Amniotic stem cell (primary cell): ENCODE measurements at places on chromosomes 12 and 14.

GRCh38 chr14:60721326-60722106 lies 2.6 kb downstream of the SIX4 start:
- DNase-seq, result peak; percentile 36

DNA sequence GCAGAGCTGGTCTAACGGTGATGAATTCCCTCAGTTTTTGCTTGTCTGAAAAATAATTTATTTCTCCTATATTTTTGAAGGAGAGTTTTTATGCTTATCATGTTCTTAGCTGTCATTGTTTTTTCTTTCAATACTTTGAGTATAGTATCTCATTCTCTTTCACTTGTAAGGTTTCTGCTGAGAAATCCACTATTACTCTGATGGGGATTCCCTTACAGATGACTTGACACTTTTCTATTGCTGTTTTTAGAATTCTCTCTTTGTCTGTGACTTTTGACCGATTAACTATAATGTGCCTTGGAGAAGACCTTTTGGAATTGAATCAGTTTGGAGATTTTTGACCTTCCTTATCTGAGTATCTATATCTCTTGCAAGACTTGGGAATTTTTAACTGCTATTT lies 139.6 kb downstream of the PRKD1 start:
- no peak for DNase-seq

DNA sequence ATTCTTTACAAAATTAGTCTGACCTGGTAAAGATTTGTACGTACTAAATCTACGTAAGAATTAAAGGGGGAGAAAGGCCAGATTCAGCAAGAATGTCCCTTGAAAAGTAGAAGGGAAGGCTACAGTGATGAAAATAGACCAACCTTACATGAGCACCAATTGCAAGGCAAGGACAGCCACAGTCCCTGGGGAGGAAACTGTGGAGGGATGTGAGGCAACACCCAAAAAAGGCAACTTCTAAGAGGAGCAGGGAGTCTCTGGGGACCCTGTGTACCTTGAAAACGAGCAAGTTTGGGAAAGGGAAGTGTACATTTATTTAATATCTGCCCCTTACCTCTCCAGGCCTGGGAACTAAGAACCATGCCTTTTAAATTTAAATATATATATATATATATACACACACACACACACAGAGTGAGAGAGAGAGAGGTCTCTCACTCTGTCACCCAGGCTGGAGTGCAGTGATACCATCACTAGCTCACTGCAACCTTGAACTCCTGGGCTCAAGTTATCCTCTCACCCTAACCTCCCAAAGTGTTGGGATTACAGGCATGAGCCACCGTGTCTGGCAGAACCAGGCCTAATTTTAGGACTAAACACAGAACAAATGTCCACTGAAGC lies 56.4 kb downstream of the TMCC3 start:
- DNase-seq, result no peak

DNA sequence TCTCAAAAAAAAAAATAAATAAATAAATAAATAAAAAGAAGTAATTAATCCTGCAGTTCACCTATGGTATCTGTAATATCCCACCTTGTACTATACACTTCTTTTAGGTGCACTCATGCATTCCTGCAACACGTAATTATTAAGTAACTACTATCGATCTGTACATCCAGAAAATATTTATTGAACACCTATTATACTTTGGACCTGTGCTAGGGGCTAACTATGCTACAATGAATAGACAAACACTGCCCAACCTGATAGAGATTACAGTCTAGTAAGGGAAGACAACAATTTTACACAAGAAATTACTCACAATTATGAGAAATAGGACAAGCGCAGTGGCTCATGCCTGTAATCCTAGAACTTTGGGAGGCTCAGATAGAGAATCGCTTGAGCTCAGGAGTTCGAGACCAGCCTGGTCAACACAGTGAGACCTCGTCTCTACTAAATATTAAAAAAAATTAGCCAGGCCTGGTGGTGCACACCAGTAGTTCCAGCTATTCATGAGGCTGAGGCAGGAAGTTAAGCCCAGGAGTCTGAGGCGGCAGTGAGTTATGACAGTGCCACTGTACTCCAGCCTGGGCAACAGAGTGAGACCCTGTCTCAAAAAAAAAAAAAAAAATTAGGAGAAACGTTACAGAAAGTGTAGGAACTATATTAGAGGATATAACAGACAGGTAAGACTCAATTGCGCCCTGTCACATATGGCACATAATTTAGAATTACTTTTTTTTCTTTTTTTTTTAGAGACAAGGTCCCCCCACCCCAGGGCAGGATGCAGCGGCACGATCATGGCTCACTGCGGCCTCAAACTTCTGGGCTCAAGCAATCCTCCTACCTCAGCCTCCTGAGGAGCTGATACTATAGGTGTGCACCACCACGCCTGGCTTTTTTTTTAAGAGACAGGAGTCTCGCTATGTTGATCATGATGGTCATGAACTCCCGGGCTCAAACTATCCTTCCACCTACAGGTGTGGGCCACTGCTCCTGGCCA lies 1.2 kb downstream of the NRDE2 start:
- DNase-seq, result no peak

DNA sequence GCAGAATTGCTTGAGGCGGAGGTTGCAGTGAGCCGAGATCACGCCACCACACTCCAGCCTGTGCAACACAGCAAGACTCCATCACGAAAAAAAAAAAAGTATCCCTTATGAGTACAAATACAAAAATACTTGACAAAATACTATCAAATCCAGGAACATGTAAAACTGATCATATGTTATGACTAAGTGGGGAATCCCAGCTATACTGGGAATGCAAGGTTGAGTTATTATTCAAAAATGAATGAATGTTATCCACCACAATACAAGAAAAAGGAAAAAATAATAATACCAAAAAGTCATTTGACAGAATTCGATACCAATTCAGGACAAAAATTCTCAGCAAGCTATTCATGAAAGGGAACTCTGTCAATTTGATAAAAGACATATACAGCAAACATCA lies 32.6 kb downstream of the MOK start:
- no peak for DNase-seq

- DNase-seq, result no peak
These were observed 212.5 kb downstream of the CRADD start for GRCh38 chr12:93889516-93890212.

GRCh38 chr12:88638388-88638787 lies 58.1 kb upstream of the KITLG start:
- DNase-seq, result no peak

DNA sequence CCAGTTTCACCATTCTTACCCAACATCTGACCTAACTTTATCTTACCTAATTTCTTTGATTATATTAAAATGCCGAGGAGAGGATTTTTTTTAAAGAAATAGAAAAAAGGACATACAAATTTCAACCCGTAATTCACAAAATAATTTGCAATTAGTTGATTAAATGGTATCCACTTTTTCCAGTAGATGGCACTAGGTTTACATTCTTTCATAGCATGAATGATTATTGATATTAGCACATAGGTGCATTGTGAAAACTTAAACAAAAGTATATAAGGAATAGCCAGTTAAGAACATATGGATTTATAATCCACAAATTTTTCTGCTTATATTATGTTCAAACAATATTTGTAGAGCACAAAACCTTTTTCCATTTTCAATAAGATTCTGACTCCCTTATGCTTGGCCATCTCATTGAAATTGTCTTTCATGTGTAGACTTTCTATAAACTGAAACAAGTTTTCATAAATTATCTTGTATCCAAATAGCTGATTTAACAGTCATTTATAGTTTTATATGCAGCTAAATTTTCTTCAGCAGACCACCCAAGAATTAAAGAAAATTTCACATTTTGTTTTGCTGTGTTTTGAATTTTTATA lies 35.3 kb downstream of the MSRB3 start:
- DNase-seq, result no peak

GRCh38 chr14:61536661-61537562 lies 158.4 kb upstream of the HIF1A start:
- DNase-seq, result no peak

DNA sequence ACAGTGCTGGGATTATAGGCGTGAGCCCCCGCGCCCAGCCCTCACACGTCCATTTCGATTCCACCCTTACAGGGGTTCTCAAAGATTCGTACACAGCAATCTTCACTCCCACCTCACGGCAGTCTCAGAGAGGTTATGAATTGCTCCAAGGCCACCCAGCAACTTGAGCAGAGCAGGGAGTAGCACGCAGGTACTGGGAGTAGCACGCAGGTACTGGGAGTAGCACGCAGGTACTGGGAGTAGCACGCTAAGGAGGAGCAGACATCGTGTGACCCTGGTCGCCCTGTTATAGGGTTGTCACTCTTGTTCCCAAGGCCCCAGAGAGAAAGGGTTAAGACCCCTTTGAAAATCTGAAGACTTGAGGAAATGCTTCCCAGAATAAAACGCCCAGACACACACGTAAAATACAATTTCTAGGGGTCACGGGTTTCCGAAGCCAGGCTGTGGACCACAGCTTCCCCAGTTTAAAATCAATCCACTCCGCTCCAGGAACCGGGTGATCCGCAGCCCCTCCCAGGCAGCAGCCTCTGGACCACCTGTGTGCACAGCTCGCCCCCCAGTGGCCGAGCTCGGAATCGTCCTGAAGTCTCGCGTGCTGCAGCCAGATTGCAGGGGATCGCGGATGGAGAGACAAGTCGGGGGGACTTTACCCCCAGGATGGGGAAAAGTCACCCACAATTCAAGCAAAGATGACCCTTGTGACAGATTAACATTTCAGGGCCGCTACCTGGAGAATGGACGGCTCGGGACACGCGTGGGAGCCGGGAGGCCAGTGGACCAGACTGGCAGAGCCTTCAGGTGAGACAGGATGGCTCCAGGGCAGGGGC lies 92.0 kb downstream of the SCARB1 start:
- no peak for DNase-seq

DNA sequence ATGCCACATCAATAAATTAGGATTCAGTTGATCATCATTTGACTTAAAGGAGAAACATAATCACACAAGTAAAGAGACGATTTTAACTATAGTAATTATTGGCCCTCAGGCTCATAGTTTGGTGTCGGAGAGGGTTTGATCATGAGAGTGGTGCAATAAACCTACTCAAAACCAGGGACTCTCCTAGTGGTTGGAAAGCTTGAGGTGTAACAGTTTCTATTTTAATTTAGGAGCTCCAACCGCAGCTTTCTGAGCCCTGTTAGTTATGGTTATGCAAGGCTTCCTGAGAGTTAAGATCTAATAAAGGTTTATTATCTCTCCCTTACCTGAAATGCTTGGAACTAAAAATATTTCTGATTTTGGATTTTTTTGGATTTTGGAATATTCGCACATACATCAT lies 36.4 kb downstream of the TMTC2 start:
- DNase-seq, result no peak

DNA sequence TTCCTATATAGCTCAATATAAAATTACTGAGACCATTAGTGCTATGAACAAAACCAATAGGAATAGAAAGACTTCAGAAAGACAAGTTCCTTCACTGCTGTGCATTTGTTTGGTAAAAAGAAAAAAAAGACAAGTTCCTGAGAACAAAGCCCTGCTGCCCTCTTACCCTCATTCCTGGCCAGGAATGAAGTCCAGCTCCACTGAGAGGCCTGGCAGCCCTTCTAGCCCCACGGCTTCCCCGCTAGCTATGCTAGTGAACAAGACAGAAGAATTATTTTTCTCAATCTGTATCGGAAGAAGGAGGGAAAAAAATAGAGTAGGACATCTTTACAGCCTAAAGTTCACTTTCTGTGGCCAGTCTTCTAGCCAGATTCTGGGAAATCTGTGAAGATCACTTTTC lies 1.6 kb downstream of the MFAP5 start:
- no peak for DNase-seq

DNA sequence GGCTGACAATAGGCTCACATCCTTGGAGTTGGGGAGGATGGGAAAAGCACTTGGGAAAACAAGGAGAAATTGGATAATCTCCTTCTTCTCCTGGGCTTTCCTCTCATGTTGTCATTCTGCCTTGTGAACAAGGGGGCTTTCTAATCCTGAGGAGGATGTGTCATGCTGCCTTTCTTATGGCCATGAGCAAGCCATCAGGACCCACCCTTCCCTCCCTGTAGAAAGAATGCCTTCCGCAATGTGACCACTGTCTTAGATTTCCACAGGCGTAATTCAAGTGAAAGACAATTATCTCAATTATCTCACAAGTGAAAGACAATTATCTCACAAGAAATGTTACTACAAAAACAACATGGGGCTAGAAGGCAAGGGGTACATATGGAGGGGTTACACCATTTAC lies 3.0 kb upstream of the OR6S1 start:
- no peak for DNase-seq

DNA sequence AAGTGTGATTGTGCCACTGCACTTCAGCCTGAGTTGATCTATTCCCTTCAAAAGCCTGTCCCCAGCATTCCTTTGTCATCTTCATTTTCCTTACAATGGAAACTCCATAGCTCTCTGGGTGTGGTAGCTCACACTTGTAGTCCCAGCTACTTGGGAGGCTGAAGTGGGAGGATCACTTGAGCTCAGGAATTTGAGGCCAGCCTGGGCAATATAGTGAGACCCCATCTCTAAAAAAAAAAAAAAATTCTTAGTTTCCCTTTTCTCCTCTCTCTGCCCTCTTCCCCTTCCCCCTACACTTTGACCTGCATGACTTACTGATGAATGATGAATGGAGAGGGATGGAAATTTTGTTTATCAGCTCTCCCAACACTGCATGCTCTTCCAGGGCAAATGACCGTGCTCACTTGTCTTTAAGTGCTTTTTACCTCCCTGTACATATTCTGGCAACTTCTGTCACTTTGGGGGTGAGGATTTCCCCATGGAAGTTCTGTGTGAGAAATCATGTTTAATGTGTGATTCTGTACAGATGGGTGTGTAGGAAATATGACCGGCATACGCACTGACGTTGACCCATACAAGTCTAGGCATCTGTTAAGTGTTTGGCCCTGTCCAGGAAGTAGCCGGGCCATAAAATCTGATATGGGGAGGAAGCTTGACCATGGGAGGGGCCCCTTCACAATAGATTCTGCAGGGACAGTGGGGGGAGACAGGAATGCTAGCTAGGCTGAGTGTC lies 65.4 kb downstream of the ZFP36L1 start:
- DNase-seq, result no peak

DNA sequence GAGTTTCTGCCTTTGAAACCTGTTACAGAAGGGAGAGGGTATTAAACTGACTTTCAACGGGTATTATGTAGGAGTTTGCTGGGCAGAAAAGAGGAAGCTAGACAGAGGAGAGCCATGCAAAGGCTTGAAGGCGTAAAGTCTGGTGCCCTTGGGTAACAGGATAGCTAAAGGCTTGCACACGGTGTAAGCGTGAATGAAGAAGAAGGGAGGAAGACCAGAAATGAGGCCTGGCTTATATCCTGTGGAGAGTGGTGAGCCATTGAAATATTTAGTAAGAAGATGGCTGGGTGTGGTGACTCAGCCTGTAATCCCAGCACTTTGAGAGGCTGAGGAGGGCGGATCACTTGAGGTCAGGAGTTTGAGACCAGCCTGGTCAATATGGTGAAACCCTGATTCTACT lies 22.6 kb downstream of the SUDS3 start:
- no peak for DNase-seq
